NCI-H187 treated with DMSO at 0.1 percent for 48 hours (cell line): ENCODE measurements at places on chromosomes 11 and 22.
A peak's percentile ranks its signal among the peaks of the same experiment; 100 is the strongest.

DNA sequence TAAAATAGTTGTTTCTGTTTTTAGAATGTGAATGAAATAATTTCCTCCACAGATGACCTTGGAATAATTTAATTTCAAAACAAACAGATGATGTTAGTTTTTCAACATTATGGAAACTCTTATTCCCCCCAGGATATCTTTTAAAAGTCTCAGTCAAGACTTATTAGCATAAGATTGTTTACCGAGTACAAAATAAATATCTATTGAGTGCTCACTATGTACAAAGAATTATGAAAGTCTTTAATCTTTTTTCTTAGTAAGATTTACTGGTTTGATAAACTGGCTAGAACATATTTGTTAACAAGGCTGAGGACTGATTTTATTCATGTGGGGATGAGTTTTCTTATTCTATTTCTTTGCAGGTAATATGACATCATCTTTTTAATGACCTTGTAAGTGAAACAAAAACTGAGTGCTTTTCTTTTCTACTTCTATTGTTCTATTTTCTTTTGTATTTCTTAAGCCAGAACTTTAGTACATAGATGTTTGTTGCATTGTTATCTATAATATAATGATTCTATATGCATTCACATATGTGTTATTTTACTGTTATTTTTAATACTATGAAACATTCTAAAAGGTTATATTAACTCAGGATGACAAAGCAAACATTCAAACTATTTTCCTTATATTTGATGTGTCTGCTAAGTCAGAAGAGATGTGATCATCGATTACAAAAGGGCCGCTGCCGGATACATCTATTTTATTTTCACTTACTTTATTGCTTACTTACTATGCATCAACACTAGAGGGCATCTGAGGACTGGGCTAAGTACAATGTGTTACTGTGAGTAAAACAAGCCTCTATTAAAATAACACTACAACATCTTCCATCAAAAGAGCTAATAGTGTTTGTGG is 111.0 kb upstream of the ARHGAP42 start:
- DNase-seq = peak; percentile 11

- DNase-seq = peak; percentile 27
Observed at GRCh38 chr11:135074397-135074998, 662.5 kb upstream of the B3GAT1 start.

GRCh38 chr11:117501237-117501898 is 173.7 kb downstream of the CEP164 start:
- peak; percentile 67 for DNase-seq

DNA sequence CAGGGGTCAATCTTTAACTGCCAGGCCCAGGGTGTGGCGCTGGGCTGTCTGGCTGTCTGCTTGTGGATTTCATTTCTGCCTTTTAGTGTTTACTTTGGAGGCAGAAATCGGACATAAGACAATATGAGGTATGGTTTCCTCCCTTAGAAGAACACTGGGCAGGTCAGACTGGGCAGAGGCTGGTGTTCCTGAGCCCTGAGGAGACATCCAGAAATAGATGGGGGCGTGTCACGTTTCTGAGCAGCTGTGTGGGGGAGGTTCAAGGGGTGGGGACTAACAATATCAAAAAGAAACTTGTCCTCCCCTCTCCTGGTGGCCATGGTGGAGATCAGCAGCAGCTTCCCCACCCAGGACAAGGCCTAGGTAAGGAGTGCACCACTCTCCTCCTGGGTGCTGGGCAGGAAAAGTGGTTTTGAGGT is at the start of gene ART1:
ART1 (plus strand) TSS at position 312 of the 419 bp plus-strand sequence. CDS start 14,086 bp downstream, outside the sequence.
- no peak for DNase-seq

DNA sequence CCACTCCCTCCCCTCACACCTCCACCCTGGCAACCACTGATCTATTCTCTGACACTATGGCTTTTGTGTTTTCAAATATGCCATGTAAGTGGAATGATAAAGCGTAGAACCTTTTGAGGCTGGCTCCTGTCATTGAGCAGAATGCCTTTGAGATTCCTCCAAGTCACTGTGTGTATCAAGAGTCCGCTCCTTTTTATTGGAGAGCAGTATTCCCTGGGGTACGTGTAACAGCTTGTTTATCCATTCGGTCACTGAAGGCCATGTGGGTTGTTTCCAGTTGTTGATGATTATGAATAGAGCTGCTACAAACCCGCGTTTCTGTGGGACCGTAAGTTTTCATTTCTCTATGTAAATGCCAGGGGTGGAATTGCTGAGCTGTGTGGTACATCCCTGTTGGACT is 10.3 kb downstream of the TP53I11 start:
- no peak for DNase-seq

DNA sequence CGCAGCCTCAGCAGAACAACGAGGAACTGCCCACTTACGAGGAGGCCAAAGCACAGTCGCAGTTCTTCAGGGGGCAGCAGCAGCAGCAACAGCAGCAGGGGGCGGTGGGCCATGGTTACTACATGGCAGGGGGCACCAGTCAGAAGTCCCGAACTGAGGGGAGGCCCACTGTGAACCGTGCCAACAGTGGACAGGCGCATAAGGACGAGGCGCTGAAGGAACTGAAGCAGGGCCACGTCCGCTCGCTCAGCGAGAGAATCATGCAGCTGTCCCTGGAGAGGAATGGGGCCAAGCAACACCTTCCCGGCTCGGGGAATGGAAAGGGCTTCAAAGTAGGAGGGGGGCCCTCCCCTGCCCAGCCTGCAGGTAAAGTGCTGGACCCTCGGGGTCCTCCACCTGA is 31.6 kb downstream of the AMOTL1 start:
- DNase-seq = no peak

GRCh38 chr11:131511794-131512193 is 141.4 kb downstream of the NTM start:
- no peak for DNase-seq
